HFFc6 (cell line): ENCODE measurements at places on chromosomes 1 and 21.

DNA sequence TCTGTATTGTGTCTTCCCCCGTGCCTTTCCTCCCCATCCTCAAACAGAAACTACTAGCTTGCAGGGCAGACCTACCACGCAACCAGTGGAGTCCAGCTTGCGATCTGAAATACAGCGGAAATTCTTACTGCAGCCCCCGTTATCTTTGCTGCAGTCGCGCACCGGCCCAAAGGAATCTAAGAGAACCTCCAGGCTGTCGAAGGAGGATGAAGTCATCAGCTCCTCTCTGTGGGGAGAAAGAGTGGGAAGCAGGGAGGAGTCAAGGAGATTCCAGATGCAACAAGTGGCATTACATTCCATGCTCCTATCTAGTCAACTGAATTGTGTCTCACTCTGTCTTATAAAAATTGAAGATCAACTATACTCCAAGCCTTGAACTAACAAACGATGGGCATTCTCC lies 206.9 kb downstream of the ASTN1 start:
- DNase-seq, result no peak

GRCh38 chr1:1433804-1434130 lies 1.7 kb upstream of the VWA1 start:
- DNase-seq, result no peak

- no peak for DNase-seq
Observed at GRCh38 chr1:35576061-35576765, 3.1 kb downstream of the TFAP2E start.

DNA sequence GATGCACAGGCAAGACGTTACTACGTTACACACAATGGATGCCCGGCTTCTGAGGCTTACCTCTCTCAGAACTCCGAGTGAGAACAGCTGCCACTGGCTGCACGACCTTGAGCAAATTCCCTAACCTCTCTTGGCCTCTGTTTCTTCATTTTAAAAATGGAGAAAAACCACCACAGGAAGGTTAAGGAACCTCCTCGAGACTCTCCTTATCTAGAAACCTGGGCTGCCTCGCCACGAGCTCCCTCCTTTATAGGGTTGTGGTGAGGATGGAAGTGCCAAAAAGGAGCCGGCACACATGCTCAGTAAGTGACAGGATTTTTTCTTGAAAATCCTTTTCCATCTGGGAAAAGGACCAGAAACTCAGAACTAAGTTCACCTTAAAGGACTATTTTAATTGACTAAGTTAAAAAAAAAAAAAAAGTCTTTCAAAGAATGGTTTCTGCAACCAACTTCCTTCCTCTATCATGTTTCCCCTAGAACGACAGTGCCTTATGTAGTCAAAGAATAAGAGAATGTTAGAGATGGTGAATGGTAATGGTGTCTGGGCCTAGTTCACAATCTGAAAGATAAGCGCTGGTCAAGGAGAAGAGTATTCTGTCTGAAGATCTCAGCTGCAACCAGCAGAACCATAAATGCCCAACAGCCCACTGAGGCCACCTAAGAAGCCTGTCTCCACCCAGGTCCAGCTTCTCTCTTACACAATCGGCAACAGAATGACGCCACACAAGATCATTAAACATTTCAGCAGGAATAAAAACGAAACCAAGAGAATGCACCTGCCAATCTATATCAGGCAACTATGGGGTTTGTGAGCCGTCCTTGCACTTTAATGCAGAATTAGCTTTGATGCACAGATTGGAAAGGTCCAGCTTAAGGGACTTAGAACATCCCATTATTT lies 64.9 kb downstream of the SLC45A1 start:
- DNase-seq, result no peak

DNA sequence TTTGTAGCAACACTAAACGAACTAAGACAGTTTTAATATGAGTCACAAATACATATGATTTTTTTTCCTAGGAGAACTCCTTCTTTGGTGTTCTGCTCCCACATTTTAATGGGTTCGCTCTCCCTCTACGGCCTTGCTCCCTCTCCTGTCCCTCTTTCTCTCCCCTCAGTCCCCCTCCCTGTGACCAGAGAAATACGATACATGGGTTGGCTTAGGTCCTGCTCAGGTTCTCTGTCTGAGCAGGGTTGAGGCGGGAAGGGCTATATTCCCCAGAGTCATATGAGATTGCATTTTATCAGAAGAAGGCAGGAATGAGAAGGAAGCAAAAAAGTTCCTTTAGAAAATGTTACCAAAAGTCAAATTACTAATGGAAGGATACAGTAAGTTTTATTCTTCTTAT lies 44.6 kb downstream of the UBE2U start:
- no peak for DNase-seq

- no peak for DNase-seq
Observed at GRCh38 chr1:104878203-104878909, 1128.7 kb downstream of the AMY1C start.

- no peak for DNase-seq
Observed at GRCh38 chr1:48039088-48040054, 42.2 kb upstream of the TRABD2B start.

DNA sequence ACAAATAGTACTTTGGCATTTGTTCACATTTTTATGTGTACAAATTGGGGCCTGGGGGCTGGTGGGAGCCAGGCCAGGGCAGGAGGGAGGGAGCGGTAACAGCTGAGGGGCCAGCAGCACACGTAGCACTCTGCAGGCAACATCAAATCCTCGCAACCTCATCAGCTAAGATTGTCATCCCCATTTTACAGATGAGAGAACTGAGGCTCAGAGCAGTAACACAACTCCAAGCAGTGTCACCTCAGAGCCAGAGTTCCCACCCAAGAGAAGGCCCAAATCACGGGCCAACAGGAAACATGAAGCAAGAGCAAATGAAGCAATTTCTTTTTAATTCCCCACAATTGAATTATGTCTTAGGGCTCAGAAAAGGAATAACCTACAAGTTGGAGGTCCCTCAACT lies 14.1 kb downstream of the IFFO2 start:
- DNase-seq, result no peak
